Bronchus fibroblast of lung (primary cell): ENCODE measurements at places on chromosomes 7 and 10. TPM values are rescaled to one million over a fixed set of nuclear protein-coding genes. Genes with fewer than 3 reads are reported as not detected.

The CYP3A4 gene
- not detected in 2 replicates for total RNA-seq

The CYP3A7 gene
- 0.34 TPM in 1 of 2 replicates, not detected in the other for total RNA-seq

The EPHA1 gene
- total RNA-seq, result 0.15 and 0.17 TPM in 2 replicates

The CPN1 gene
- total RNA-seq, result not detected in 2 replicates

The GNG11 gene
- total RNA-seq, result 15.8 and 19.3 TPM in 2 replicates

The TMEM178B gene
- total RNA-seq, result under 0.01 TPM in 1 of 2 replicates, not detected in the other

The RBP3 gene
- total RNA-seq, result not detected in 2 replicates
